AML-193 (cell line): ENCODE measurements at places on chromosomes 16 and 17.
A peak's percentile ranks its signal among the peaks of the same experiment; 100 is the strongest.

DNA sequence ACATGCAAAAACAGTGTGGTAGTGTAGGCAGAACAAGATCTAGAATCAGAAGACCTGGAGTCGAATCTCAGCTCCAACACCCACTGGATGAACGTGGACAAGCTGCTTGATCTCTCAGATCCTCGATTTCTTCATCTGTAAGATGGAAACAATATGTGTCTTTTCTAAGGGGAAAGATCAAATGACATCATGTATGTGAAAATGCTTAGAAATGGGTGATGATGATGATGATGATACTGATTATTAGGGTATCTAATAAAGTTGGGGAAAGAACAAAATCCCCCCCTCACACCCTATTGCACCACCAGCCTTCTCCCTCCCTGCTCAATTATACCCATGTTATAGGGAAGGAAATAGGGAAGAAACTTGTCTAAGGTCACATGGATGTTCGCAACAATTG is 10.9 kb downstream of the DYNLL2 start:
- DNase-seq, result no peak

DNA sequence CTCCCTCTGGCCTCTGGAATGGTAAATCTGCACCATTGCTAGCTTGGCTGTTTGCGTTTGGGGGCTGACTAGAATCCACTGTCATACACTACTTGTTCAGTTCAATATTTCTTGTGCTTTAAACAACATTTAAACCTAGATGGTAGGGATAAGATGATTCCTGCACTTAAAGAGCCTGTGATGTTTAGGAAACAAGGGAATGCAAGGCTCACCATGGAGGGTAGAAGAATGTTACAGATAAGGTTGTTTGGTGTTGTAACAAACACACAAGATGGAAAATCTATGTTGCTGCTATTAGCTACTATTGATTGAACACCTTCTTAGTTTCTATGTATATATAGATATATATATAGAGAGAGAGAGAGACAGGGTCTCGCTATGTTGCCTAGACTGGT is 31.4 kb downstream of the YPEL2 start:
- no peak for DNase-seq

GRCh38 chr16:566475-567372 is at the start of gene NHLRC4:
Gene NHLRC4, plus strand, starts transcription at chr16:567005. Its CDS starts 1,043 bp downstream, at chr16:568048.
- no peak for DNase-seq

GRCh38 chr17:55533608-55534007 is 22.4 kb upstream of the SMIM36 start:
- no peak for DNase-seq

- no peak for DNase-seq
These were observed 84.4 kb upstream of the GSE1 start for GRCh38 chr16:85528528-85529387.

DNA sequence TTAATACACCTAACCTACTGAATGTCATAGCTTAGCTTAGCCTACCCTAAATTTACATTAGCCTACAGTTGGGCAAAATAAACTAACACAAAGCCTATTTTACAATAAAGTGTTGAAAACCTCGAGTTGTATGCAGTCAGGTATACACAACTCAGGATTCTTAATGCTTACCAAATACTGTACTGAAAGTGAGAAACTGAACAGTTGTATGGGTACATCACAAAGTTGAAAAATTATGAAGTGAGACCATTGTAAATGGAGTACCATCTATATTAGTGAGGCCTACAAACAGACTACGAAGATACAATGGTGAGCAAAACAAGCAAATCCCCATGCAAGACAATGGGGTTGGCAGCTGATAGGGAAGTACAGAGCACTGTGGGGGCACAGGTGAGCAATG is 79.7 kb downstream of the VAT1L start:
- no peak for DNase-seq

DNA sequence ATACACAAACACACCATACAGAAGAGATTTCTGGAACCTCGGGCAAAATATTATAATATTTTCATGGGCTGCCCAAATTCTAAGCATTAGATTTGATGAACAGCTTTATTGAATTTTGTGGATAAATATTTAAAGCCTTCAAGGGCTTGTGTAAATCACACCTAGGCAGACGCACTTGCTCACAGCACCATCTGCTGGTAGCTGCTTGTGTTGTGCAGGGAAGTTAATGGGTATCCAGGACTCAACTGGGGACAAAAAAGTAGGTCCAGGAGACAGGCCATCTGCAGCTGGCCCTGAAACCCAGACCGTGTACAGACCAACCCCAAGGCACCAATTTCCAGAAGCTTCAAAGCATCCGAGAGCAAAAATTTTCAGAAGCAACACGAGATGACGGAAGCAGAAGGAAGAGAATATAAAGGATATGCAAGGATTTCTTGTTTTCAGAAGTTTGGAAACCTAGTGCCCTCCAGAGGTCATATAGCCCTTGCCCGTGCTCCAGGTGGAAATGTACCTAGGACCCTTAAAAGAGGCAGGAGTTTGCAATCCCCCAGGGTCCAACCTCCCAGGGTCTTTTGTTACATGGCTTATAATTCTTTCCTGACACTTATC is 140.0 kb downstream of the CHD9NB start:
- peak; percentile 18 for DNase-seq

DNA sequence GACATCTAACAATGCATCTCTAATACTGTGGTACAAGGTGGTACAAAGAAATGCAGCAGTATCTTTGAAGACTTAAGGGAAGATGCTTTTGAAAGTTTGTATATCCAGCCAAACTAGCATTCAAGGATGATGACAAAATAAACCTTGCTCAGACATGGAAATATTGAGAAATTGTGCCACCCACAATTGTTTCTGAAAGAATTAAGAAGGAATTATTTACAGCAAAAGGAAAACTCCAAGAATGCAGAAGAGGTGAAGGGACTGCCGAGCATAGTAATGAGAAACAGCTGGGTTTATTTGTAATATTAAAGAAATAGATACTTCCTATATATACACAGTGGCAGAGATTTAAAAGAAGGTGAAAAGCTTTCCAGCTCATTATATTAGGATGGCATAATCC is 29.5 kb downstream of the PMFBP1 start:
- DNase-seq, result no peak

DNA sequence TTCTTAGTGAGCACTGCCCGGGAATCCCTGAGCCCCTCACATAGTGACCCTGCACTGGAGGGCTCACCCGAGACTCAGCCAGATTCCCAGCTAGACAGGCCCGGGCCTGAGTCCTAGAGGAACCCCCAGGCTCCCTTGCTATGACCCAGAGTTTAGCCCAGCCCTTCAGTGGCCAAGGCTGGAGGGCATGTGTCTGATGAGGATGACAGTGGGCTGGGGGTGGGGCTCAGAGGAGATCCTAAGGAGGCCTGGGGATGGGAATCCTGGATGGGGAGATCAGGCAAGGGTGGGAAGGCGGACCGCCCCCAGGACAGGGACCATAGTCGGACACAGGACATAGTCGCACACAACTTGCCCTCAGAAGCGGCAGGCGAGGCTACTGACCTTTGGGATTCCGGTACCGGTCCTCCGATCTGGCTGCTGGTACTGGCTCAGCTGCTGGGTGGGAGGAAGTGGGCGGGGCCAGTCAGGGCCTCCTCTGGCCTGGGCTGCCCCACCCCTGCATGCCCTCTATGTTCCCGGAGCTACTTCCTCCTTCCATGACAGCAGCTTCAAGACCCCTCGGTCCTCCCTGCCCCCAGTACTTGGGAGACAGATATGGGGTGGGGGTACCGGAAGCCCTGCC is 1.1 kb downstream of the CD79B start:
- no peak for DNase-seq

GRCh38 chr16:18932243-18932987 is 6.2 kb upstream of the SMG1 start:
- no peak for DNase-seq

GRCh38 chr17:41959336-41960095 is 7.1 kb upstream of the CNP start:
- DNase-seq, result peak; percentile 57

DNA sequence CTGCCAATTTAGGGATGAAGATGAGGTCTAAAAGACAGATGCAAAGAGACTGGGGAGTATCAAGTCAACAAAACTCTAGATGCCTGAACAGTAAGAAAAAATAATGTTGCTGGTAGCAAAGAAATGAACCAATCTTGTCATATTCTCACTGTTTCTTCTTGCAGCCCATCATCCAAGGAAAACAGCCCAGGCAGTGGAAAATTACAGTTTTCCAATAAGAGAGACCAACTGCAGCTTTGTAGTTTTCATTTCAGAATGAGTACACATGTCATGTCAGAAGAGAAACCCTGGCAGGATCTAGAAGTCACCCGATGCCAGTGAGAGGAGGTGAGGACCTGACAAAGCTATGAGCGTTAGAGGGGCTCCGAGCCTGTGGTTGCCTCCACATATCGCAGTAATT is 500.4 kb upstream of the PSMD7 start:
- DNase-seq, result no peak

GRCh38 chr16:75247249-75247648 is 4.2 kb downstream of the BCAR1 start:
- DNase-seq, result no peak

GRCh38 chr16:11677959-11678881 is 10.0 kb downstream of the SNN start:
- no peak for DNase-seq

DNA sequence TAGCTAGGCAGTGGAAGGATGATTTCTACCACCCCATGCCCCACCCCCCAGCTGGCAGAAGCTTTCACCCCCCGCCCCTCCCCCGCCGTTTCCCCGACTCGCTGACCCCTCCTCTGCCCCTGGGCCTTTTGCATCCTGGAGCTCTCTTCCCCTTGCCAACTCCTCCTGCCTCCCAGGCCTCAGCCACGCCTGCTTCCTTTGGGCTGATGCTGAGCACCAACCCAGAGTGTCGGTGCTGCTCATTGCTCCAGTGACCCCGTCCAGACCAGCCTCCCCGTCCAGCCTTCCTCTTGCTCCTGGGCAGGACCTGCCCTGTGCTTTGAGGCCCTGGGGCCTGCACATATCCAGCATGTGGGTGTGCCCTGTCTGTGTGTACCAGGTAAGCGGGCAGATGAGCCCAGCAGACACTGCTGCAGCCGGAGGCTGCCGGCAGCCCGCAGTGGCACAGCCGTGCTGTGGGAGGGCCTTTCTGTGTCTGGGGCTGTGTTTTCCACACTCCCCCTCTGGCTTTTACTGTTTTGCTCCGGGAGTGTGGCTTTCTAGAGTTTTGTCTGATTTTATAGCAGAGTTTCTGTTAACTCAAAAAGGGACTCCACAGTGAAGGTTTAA is 72.9 kb downstream of the JPH3 start:
- DNase-seq, result no peak

DNA sequence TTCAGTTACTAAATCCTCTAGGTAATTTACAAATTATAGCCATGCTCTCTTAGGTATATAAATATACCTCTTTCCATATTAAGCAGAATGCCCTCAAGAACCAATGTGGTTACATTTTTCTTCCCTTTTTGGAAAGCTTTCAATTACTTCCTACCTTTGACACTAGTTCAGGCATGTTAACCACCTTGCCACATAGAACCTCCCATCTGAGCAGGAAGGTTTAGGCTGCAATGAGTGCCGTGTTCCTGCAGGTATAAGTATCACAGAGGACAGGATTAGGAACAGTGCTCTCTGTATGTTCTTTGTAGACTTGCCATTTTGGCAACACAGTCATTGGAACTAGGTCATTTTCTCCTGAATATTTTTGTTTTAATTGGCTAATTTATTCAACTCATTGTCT is 20.1 kb downstream of the KRT25 start:
- no peak for DNase-seq

GRCh38 chr17:33888455-33888854 is 366.6 kb upstream of the CCL2 start:
- DNase-seq, result no peak

GRCh38 chr17:50855708-50856330 is 10.3 kb downstream of the TOB1 start:
- DNase-seq, result no peak

- DNase-seq, result no peak
These were observed 1.2 kb downstream of the SSTR5 start for GRCh38 chr16:1073566-1074378.

GRCh38 chr16:55433030-55433429 is 46.0 kb upstream of the MMP2 start:
- no peak for DNase-seq

DNA sequence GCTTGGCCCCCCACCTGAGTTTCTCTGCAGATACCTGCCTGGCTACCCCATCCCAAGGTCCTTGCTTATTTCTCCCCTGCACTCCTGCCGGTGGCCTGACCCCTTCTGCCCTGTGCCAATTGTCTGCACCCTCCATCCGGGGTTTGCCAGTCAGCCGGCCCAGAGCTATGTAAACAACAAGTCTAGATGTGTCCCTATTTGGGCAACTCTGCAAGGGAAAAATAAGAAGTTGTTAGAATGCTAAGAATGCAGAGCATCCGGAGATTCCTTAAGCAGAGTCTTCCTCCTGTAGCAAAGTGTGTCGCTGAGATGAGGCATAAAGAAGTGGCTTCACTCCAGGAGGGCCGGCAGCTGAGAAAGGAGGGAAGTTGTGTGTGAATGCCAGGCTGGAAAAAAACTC is 46.6 kb downstream of the RGS9 start:
- DNase-seq, result no peak

DNA sequence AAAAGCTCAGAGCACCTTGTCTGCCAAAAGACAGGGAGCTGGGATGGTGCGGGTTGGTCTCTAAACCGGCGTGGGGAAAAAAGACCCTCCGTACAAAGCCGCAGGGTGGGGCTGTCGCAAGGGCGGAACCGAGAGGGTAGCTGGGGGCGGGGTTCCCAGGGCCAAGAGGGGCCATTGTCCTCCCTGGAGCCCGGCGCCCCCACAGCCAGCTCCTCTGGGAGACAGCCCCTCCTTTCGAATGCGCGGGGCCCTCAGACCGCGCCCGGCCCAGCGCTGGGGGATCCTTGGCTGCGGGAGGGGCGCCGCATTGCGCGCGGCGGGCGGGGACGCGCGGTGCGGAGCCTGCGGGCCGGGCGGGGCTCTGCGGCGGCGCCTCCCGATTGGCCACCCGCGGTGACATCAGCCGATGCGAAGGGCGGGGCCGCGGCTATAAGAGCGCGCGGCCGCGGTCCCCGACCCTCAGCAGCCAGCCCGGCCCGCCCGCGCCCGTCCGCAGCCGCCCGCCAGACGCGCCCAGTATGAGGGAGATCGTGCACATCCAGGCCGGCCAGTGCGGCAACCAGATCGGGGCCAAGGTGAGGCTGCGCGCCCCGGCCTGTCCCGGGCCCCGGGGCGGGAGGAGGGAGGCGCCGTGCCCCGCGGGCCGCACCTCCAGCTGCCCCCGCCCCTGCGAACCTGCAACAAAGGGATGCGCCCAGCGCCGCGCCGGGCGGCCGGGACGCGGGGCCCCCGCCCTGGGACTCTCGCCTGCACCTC is at the start of gene TUBB3:
TSS of gene TUBB3 (plus strand) at position 459 of the 756 bp plus-strand sequence. CDS start at position 519, 60 bp downstream.
- no peak for DNase-seq

- DNase-seq, result no peak
These were observed at the start of gene SLC16A11 for GRCh38 chr17:7043497-7044198. Gene SLC16A11, minus strand, starts transcription at chr17:7044092. Its CDS starts 579 bp downstream, at chr17:7043513.

DNA sequence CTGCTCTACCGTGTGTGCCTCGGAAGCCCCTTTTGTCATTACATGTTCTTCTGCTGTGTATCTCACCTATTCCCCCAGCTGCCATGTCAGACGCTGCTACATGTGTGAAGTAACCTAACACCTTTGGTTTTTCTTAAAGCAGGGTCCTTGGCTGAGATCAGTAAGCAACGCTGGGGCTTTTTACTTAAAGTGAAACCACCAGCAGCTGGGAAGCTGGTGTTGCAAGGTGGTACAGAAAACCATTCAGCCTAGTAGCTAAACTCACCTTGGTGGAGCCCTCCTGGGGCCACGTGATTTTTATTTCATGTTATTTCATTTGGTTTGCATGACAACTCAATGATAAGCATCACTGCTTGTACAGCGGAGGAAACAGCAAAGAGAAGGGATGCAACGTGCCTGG is 62.6 kb downstream of the PLCG2 start:
- no peak for DNase-seq
